ENCODE measurements at places on chromosomes 13 and 19.

- DNase-seq = no peak
Observed at GRCh38 chr19:39223703-39224279, 19.7 kb upstream of the SYCN start.

DNA sequence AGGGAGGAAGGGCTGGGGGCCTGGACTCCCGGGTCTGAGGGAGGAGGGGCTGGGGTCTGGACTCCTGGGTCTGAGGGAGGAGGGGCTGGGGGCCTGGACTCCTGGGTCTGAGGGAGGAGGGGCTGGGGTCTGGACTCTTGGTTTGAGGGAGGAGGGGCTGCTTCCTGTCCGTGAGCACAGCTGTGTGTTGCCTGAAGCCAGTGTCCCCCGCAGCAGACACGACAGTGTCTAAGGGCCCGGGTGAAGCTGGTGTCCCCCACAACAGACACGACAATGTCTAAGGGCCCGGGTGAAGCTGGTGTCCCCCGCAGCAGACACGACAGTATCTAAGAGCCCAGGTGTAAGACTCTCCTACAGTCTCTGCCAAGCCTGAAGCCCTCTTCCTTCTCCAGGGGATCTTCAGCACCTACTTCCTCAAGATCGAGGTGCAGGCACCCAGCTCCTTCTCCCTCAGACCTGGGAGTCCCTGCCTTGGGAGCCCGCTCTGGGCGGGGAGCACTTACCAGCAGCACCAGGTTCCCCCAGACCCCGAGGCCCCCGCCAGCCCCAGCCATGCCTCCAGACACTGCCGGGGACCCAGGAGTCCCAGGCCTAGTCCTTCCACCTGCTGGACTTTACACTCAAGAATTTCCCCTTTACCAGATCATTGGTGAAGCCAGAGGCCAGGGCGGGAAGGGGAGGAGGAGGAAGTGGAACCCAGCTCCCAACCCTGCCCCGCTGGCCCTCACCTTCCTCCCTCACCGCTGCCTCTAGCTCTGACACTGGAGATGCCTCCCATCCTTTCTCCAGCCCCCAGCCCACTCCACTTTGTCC is at the start of gene PTPRH:
Gene PTPRH (minus strand): TSS at position 622 of the 813 bp plus-strand sequence. CDS start 68 bp downstream, at position 554.
- no peak for DNase-seq

- DNase-seq = no peak
Observed at GRCh38 chr13:23534090-23534489, 36.1 kb upstream of the TNFRSF19 start.

DNA sequence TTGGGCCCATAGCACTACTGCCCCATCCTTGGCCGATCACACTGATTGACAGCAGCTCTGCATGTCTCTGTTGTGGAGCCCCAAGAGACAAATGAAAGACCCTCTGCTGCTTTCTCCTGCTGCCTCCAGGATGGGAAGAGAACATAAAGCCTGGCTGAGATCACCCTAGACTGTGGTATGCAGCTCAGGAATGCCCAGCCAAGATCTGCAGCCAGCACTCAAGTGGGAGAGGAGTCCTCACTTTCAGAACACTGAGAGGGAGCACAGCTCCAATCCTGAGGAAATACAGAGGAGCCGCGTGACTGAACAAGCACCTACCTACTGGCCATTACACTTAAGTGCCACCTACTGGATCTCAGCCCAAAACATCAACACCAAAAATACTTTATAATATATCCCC is 203.0 kb downstream of the POSTN start:
- peak; percentile 50 for DNase-seq

DNA sequence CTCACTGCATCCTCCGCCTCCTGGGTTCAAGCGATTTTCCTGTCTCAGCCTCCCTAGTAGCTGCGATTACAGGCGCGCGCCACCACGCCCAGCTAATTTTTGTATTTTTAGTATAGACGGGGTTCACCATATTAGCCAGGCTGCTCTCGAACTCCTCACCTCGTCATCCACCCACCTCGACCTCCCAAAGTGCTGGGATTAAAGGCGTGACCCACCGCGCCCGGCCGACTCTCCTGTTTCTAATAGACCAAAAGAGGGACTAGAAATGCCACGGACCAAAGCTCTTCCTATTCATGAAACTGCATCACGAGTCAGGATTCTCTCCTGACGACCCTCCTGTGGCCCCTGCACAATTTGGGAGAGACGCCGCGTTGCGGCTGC is 563 bp downstream of the ZNF43 start:
- no peak for DNase-seq

GRCh38 chr19:33395561-33396550 is 22.3 kb downstream of the CEBPG start:
- peak; percentile 22 for DNase-seq

GRCh38 chr13:36331280-36331679 is 14.9 kb downstream of the SPART start:
- DNase-seq = no peak

GRCh38 chr19:56223481-56223880 is 21.4 kb downstream of the ZSCAN5C start:
- DNase-seq = no peak

DNA sequence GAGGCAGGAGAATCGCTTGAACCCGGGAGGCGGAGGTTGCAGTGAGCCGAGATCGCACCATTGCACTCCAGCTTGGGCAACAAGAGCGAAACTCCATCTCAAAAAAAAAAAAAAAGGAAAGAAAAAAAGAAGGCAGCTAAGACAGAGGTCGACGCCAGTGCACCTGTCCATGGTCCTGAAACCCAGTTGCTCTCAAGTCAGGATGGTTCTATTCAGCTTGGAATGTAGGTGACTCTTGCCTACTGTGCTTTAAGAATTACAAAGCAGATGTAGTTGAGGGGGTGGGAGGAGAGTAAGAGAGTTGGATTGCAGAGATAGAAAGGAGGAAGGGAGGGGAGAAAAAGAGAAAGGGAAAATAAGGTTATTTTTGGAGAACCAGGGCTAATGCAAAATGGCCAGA is 18.7 kb downstream of the CACNG7 start:
- DNase-seq = peak; percentile 52

GRCh38 chr19:48992581-48993174 is 431 bp downstream of the GYS1 start:
- DNase-seq = no peak

DNA sequence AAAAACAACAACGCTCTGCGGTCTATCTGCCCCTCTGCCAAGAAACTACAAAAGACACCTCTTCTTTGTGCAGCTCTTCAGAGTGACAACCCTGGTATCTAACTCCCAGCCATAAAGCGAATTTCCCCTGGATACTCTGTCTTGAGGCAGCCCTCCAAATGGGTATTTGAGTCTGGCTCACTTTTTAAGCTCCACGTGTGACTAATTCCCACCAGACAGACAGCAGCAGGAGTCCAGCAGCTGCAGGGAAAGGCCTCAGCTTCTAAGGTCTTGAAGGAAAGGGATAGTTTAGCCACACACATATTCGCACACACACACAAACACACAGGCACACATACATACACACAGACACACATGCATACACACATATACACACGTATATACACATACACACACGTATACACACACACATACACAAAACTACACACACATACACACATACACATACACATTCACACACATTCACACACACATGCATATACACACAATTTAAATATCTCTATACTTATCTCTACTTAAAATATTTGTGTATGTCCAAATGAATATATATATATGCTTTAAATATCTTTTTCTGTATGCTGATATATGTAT is 188.8 kb downstream of the TSHZ3 start:
- peak; percentile 40 for DNase-seq

DNA sequence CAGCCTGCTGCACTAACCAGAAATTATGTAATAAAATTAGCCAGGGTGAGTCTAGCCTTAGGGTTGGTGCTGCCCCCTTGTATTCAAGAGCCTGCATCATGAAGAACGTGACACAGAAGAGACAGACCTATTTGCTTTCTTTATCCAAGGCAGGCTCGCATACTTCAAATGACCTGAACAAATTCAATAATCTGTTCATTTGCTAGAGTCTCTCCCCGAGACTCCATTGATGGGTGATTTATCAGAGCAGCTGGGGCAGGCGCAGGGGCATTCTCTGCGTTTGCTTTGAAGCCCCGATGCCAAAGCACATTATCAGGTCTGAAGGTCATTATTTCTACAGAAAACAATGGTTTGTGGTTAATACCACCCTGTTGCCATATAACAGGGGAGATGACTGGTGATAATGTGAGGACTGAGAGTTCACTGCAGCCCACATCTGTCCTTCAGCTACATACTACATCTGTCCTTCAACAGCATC is 520.3 kb downstream of the DIAPH3 start:
- DNase-seq = no peak

GRCh38 chr19:13765395-13766094 is 1.2 kb downstream of the MRI1 start:
- no peak for DNase-seq

DNA sequence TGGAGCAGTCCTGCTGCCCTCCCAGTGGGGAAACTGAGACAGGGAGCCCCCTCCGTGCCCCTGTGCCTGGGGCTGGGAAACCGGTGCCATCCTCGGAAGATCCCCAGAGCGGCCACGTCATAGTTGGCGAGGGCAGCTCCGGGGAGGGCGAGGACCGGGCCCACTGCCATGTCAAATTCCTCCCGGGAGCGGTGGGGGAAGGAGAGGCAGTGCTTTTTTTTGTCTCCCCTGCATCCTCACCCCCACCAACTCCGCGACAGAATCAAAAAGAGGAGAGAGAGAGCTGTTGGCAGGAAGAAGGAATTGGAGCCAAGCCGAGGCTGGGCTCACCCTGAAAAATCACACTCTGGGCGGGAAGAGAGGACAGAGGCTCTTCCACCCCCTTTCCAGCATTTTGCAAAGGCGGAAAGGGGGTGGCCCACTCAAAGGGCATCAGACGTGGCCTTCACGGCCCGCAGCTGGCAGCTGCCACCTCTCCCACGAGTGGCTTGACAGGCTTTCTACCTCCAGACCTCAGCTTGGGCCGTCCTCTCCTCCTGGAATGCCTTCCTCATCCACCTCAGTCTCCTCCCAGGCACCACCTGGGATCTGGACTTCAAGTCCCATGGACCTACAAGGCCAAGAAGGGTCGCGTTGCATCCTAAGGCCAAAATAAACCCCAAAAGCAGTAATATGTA is 19.6 kb upstream of the NFIC start:
- peak; percentile 86 for DNase-seq

- DNase-seq = no peak
Observed at GRCh38 chr13:65505941-65506340, 1724.2 kb downstream of the PCDH9 start.

- no peak for DNase-seq
Observed at GRCh38 chr13:92670096-92670495, 556.5 kb upstream of the GPC6 start.

DNA sequence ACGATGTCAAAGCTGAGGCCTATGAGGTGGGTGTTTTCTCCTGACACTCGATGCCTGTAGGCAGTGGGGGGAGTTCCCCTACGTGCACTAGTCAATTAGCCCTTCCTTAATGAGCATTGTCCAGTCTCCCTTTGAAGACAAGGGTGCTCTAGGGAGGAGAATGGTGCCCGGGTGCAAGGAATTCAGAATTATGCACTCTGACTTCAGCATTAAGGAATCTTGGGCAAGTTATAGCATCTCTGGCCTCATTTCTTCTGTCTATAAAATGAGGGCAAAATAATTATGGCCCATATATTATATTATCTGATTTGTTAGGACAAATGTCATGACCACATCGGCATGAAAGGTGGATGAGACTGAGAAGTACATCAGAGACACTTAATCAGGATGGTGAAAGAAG is 82.1 kb upstream of the SLC7A1 start:
- DNase-seq = no peak

- no peak for DNase-seq
Observed at GRCh38 chr13:107585469-107586180, 629.7 kb downstream of the LIG4 start.

DNA sequence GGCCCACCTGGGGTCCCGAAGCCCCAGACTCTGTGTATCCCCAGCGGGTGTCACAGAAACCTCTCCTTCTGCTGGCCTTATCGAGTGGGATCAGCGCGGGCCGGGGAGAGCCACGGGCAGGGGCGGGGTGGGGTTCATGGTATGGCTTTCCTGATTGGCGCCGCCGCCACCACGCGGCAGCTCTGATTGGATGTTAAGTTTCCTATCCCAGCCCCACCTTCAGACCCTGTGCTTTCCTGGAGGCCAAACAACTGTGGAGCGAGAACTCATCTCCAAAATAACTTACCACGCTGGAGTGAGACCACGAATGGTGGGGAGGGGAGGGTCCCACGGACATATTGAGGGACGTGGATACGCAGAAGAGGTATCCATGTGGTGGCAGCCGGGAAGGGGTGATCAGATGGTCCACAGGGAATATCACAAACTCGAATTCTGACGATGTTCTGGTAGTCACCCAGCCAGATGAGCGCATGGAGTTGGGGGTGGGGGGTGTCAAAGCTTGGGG is 1.0 kb upstream of the ICAM5 start:
- DNase-seq = peak; percentile 60

- DNase-seq = no peak
Observed at GRCh38 chr13:69690999-69691398, 416.6 kb upstream of the ATXN8OS start.

DNA sequence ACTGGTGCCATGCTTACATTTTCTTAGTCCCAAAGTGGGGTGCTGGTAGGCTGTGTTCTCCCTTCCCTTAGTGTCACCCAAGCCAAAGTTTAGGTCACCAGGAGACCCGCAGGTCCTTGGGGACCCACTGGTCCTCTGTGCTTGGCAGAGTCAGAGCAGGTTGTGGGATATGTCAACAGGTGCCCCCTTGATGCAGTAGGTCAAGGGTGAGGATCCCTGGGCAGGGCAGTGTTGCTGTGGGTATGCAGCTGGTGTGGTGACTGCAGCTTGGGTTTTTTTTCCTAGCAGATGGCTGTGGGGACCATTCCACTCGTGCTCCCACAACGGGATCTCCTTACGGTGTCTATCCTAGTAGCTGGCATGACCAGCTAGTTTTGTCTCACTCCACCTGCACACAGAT is 23.7 kb downstream of the NHLRC3 start:
- DNase-seq = no peak

GRCh38 chr13:99966064-99966805 is 5.3 kb downstream of the ZIC5 start:
- DNase-seq = no peak

DNA sequence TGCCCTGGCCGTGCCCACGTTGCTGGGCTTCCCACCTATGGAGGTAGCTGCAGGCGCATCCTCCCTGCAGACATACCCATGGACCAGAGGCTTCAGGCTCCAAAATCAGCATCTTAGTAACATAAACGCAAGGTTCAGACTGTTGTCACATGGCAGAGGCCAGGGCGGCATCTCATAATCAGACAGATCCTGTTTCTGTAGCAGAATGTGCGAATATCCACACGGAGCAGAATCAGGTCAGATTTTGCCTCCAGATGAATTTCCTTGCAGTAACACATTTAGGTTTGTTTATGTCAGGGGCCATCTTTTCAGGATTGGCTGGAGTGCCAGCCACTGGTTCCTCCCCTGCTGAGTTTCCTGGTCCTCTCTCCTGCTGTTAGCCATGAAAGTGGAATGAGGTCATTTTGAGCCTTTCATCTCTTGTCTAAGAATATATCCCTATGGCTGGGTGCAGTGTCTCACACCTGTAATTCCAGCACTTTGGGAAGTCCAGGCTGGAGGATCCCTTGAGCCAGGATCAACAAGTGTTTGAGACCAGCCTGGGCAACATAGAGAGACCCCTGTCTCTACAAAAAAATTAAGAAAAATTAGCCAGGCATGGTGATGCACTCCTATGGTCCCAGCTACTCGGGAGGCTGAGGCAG is 20.5 kb downstream of the SMARCA4 start:
- no peak for DNase-seq

GRCh38 chr19:14507704-14508542 is 10.3 kb downstream of the DNAJB1 start:
- peak; percentile 83 for DNase-seq

- DNase-seq = peak; percentile 21
Observed at GRCh38 chr19:19276386-19276785, 3.3 kb upstream of the TM6SF2 start.

- peak; percentile 43 for DNase-seq
Observed at GRCh38 chr13:80630685-80631121, 289.8 kb upstream of the SPRY2 start.
